ENCODE measurements at places on chromosomes 12 and 14.
A peak's percentile ranks its signal among the peaks of the same experiment; 100 is the strongest.

GRCh38 chr12:1540690-1541089 lies 53.7 kb downstream of the FBXL14 start:
- DNase-seq: no peak

- DNase-seq: peak; percentile 36
Measured at GRCh38 chr14:71328183-71328582, 420.9 kb downstream of the PCNX1 start.

DNA sequence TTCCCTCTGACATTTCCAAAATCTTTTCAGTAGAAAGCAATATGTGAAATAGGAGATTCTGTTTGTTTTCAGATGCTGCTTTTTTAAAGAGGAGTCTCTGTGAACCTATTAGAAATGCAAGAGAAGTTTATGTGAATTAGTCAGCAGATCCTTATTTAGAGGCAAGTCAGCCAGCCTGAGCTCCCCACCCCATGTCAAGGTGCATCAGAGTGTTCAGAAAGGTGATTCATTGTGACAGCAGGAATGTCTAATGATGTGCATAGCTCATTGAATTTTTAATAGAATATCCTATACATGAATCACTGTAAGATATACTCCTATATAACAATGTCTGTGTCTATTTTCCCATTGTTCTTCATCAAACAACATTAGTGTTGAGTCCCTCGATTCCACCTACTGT lies 1222.4 kb upstream of the USP15 start:
- DNase-seq: no peak

- no peak for DNase-seq
Measured at GRCh38 chr12:121762269-121762668, 31.2 kb downstream of the RHOF start.

DNA sequence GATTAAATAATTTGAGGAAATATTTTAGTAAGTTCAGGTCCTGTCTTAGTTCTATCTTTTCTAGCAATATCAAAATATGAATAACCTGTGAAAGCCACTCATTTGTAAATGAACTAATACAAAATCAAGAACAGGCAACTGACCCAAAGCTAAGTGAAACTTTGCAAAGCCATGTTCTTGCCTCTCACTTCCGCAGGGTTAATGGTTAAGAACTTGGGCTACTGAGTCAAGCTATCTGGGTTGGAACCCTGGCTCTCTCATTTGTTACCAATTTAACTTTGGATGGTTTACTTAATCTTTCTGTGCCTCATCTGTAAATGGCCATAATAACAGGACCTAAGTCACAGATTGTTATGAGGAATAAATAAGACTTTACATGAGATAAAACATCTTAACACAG lies 2.8 kb downstream of the KIF21A start:
- DNase-seq: no peak

DNA sequence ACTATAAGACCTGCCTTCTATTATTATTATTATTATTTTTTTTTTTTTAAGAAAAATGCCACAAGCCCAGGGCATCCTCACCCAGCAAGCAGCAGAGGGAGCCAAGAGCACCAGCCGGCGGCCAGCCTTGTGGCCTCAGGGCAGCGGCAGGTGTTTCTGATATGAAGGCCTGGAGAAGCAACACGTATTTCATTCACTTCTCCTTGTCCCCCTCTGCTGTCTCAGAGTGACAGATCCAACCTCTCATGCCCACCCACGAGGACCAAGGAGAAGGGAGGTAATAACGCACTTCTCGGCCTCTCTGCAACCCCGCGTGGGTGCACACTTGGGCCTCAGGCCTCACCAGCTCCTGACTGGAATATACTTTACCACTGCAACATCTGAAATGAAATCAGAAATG lies 25.4 kb downstream of the CDC42BPB start:
- DNase-seq: no peak

GRCh38 chr12:104683831-104684503 lies 227.2 kb downstream of the CHST11 start:
- DNase-seq: no peak

GRCh38 chr14:79363291-79363690 lies 848.0 kb downstream of the DIO2 start:
- no peak for DNase-seq

DNA sequence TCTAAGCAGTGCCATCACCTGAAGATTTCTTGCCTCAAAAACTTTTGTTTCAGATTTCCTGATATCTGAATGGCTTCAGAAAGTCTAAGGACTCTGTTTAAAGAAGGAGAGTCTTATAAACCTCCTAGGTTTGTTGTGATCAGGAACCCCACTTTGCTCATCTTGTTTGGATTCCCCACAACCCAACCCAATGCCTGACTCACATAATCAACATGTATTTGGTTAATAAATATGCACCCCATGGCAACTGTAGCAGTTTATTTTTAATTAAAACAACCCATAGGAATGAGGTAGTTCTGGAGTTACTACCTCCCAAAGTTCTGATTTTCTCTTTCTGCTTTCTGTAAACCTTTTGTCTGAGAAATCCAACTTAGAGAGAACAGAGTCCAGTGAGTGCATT lies 51.5 kb downstream of the DBX2 start:
- no peak for DNase-seq

DNA sequence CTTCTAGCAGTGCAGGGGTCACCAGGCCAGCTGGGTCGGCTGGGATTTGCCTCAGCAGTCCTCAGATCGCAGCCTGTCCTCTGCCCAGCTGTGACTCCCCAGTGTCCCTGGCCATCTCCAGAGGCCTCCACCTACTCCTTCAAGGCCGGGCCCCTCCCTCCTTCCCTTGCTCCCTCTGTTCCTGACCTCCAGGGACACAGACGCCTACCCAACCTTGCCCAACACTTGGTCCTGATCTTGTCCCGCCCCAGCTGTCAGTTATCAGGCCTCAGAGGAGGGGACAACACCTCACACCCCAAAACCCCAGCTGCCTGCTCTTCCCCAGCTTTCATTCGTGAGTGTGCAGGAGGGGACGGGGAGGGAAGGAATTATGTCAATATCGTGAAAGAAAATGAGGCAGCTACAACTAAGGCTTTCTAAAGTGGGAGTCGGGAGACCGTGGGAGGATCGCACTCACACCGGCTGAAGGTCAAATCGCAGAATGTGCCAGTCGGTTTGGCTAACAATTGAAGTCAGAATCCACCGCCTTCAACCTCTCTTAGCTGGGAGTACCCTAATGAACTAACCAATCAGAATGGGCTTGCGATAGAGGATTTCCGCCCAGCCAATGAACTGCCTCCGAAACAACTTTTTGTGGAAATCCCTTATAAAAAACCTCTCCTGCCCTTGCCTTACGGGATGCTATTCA lies 9.4 kb upstream of the PLBD2 start:
- no peak for DNase-seq

- no peak for DNase-seq
Measured at GRCh38 chr12:97764700-97765099, 302.1 kb downstream of the RMST start.

DNA sequence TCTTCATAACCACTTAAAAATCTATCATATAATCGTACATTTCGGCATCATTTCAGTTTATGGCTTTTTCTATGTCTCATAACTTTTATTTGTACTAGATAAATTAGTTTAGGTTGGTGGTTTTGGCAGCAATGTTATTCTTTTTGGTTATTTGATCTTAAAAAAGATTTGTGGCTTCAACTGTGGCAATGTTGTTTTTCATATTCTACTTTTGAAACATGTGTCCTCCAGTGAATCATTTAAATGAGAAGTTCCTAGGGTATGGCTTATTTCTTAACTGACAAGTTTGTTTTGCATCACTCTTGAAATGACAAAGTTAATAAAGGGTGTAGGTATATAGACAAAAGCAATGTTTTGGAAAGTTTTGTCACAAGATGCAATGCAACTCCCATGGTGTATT lies 11.1 kb upstream of the KITLG start:
- DNase-seq: no peak

DNA sequence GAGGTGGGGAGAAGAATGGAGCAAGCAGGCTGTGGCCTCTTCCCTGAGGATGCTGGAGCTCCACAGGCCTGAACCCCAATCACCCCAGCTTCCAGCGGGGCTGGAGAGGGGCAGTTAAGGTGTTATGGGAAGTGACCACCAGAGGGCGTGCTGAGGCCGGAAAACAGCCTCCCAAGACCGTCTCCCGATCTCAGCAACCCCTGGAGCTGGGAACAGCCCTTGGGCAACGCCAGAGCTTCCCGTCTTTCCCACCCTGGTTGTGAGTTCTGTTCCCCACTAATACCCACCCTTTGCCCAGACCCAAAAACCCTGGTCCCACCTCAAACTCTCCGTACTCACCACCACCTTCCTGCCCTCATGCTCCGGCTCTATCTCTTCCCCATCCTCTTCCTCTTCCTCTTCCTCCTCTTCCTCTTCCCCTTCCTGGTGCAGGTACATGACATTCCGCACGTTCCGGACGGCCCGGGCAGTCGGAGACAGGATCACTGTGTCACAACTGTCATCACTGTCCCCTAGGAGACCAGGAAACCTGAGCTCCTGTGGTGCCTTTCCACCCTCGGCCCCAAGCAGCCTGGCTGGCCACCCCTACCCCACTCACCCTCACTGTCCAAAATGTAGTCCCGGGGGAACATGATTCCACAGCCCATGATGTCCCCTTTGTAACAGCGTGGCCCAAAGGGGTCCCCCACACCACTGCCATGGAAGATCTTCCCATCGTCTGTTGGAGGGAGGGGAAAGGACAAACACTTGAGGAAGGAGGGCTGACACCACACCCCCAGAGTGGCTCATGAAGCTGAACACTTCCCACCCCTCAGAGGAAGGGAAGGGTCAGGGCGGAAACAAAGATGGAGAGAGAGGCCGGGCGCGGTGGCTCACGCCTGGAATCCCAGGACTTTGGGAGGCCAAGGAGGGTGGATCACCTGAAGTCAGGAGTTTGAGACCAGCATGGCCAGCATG lies 12.9 kb downstream of the SPRYD3 start:
- DNase-seq: peak; percentile 84

DNA sequence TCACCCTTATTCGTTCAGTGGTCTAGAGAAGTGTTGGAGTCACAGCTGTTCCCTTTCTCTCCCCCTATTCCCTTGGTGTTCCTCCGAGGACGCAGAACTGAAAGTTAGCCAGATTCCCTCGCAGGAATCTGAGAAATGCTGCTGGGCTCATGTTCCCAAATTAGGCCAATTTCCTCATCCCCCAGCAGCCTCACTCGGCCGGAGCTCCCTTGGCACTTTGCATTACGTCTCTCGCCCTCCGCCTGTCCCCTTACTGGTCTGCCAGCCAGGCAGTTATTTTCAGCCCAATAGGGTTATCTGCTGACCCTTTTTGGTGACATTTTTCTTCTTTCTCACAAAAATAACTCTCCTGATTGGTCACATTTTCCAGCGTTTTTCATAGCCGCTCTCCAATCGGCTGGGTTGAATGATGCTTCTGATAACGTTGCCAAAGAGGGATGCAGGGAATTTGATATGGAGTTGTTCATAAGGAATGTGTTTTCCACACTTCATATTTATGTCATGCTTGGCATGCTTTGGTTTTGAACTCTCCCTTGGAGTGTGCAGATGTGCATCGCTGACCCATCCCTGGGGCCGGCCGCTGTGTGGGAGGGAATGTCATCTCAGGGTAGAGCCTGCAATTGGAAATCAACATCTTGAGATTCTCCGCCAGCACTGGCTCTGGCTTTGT lies 9.9 kb downstream of the IFT43 start:
- DNase-seq: no peak

DNA sequence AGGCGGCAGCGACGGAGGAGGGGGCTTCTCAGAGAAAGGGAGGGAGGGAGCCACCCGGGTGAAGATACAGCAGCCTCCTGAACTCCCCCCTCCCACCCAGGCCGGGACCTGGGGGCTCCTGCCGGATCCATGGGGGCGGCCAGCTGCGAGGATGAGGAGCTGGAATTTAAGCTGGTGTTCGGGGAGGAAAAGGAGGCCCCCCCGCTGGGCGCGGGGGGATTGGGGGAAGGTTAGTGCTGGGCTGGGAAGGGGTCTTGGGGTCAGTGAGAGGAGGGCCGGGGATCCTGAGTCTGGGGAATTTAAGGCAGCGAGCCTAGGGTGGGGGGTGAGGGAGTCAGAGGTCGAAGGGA lies 203 bp downstream of the NFATC4 start:
- peak; percentile 60 for DNase-seq

- no peak for DNase-seq
Measured at GRCh38 chr14:29235991-29236390, 469.4 kb downstream of the FOXG1 start.

DNA sequence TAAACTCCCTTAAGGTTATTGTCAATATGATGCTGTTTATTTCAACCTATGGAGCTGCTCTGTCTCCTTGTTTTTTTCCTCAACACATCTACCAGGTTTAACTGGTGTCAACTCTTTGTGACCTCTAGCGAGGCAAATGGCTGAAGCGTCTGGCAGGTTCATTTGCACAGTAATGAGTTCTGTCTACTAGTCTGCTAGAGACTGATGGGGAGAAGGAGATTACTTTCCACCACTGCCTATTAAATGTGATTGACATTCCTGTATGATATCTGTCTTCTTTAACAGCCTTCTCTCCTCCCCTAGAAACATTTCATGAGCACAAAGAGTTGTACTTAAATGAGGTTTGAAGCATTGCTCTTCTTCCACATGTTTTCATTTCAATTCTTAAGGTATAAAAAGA lies 253.7 kb downstream of the SLC6A15 start:
- no peak for DNase-seq

- no peak for DNase-seq
Measured at GRCh38 chr12:51085757-51086156, 2.4 kb upstream of the CSRNP2 start.
